ENCODE measurements at places on chromosomes 2 and 18.
A peak's percentile ranks its signal among the peaks of the same experiment; 100 is the strongest.

- DNase-seq, result peak; percentile 15
Measured at GRCh38 chr2:147463881-147464520, 380.8 kb upstream of the ACVR2A start.

GRCh38 chr2:144471305-144472045 is 48.4 kb downstream of the ZEB2 start:
- no peak for DNase-seq

GRCh38 chr2:126876631-126877030 is 22.1 kb upstream of the TEX51 start:
- no peak for DNase-seq

- no peak for DNase-seq
Measured at GRCh38 chr18:76467371-76468190, 27.5 kb downstream of the ZNF516 start.

DNA sequence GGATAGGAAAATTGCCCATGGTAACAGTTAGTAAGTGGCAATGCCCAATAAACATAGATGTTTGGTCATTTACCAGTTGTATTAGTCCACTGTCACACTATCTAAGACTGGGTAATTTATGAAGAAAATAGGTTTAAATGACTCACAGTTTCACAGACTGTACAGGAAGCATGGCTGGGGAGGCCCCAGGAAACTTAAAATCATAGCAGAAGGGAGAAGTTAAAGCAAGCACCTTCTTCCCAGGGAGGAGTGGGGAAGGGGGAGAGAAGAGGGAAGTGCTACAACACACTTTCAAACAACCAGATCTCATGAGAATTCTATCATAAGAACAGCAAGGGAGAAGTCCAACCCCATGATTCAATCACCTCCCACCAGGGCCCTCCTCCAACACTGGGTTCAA is 23.4 kb downstream of the NR4A2 start:
- no peak for DNase-seq
